ENCODE measurements at places on chromosomes 16 and 17. TPM values are rescaled to one million over a fixed set of nuclear protein-coding genes. Genes with fewer than 3 reads are reported as not detected.

GRCh38 chr17:82170412-82170961 lies 42.2 kb downstream of the CCDC57 start:
- DNase-seq, result peak; percentile 71
- peaks cover 61% of the 10 kb centered on the region for H3K36me3 ChIP-seq
- H3K4me3 ChIP-seq, result no peak overlapping the region
- H3K27ac ChIP-seq, result peak overlapping the region; percentile 49

Gene SLC22A31
- 1.1 TPM for total RNA-seq

- peaks cover 10% of the 10 kb centered on the region for H3K27me3 ChIP-seq
- H3K27ac ChIP-seq, result no peak overlapping the region
- no peaks in the 10 kb centered on the region for H3K36me3 ChIP-seq
- DNase-seq, result no peak
These were observed 17.3 kb upstream of the KRT24 start for GRCh38 chr17:40720899-40721298.

- no peak overlapping the region for H3K4me3 ChIP-seq
- H3K27ac ChIP-seq, result no peak overlapping the region
- peak; percentile 20 for DNase-seq
- H3K27me3 ChIP-seq, result no peaks in the 10 kb centered on the region
- peaks cover 20% of the 10 kb centered on the region for H3K4me1 ChIP-seq
These were observed 1.6 kb upstream of the MRPL58 start for GRCh38 chr17:75010683-75011400.

DNA sequence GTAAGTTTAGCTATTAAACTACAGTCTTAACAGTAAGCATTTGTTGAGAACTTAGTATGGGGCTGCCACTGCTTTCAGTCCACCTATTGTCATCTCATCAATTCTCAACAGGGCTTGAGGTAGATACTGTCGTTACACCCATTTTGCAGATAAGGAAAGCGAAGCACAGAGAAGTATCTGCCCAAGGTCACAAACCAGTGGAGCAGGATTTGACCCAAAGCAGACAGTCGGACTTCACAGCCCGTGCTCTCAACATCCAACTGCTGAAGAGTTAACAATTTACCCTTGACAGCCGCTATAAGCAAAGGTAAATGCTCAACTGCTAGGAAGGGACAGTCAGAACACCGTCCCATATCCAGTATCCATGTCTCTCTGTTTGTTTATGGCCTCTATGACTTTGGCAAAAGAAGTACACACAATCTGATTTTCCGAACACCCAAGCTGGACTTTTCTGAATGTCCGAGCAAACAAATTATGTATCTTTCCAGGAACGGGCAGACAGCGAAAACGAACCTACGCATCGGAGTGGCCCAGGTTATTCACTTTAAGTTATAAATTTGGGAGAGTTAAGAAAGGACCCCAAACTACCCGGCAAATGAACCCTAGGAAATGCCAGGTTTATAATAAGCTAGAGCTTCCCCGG lies 1.2 kb downstream of the SIAH1 start:
- no peaks in the 10 kb centered on the region for H3K36me3 ChIP-seq
- no peaks in the 10 kb centered on the region for H3K27me3 ChIP-seq
- no peak for DNase-seq
- H3K4me3 ChIP-seq, result peak overlapping the region; percentile 85
- peak overlapping the region; percentile 85 for H3K27ac ChIP-seq

Gene QRICH2
- total RNA-seq, result 2.0 TPM

- peaks cover 24% of the 10 kb centered on the region for H3K27me3 ChIP-seq
- H3K4me3 ChIP-seq, result no peak overlapping the region
- H3K36me3 ChIP-seq, result no peaks in the 10 kb centered on the region
These were observed 50.3 kb downstream of the ABCC12 start for GRCh38 chr16:48105456-48105855.
